CD4-positive, alpha-beta T cell treated with Interleukin-12 subunit alpha and Interleukin-12 subunit beta, for 1 hour (primary cell): ENCODE measurements at places on chromosomes 2 and 18.

DNA sequence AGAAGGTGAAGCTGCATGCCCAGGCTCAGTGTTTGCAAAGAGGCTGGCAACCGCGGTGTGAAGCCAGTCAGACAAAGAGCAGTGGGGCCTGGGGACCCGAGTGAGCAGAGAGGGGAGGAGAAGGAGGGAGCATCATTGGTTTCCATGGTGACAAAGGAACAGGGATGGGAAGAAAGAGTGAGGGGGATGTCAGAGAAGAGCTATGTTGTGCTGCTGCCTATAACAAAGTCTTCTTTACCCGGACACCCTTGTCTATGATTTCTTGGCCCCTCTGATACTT, 14.5 kb downstream of the TMEM247 start:
- no peak for DNase-seq

GRCh38 chr2:208189810-208190503, at the start of gene C2orf80:
C2orf80 (minus strand) TSS chr2:208190030; CDS start chr2:208186986, 3,044 bp downstream.
- no peak for DNase-seq

DNA sequence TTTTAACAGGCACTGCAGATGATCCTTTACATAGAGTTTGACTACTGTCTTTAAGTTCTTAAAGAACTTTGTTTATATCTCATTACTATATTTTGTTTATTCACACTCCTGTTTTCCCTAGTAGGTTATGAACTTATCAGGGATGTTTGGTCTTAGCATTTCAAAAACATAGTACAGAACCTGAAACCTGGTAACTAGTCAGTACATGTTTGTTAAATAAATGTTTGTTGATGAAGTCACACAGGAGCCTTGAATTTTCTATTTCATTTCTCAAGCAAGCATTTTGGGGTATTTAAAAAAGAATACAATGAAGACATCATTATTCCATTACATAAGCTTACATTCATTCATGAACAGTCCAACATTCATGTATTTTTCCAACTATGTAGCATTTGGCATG, 280.3 kb upstream of the ZSWIM2 start:
- DNase-seq, result no peak

DNA sequence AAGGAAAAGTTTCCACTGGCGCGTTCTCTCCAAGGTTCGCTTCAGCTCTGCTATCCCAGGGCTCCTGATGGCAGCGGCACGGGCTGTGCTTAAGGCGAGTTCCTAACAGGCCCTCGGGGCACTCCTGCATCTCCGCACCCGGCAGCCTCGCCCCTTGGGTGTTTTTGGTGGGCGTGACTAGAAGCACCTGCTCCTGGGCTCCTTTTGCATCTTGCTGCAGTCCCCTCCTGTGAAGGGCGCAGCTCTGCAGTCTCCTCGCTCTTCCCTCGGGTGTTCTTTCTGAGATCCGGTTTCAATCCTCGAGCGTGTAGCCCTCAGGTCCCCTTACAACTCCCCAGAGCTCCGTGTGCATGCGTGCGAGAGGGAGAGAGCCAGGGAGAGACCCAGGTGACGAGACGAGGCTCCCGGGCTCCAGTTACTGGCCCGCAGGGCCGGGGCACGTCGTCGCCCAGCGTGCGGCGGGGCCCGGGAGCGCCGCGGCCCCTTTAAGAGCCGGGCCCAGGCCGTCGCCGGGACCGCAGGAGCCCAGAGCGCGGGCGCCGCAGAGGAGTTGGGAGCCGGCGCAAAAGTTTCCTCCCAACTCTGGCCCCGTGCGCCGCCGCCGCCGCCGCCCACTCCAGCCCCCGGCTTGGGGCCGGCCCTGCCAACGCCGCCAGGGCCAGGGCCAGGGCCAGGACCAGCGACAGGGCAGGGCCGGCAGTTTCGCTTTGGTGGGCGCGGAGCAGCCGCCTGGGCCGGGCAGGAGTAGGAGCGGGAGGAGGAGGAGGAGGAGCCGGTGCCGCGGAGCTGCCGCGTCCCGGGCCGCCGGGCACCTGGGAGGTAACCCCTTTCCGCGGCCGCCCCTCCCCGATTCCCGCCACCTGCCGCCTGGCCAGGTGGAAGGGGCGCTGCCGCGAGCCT, at the start of gene PARD3B:
Gene PARD3B (plus strand): TSS at position 515 of the 900 bp plus-strand sequence. CDS start 525 bp downstream, outside the sequence.
- DNase-seq, result no peak

GRCh38 chr2:72917877-72918553, 696 bp downstream of the EMX1 start:
- no peak for DNase-seq

DNA sequence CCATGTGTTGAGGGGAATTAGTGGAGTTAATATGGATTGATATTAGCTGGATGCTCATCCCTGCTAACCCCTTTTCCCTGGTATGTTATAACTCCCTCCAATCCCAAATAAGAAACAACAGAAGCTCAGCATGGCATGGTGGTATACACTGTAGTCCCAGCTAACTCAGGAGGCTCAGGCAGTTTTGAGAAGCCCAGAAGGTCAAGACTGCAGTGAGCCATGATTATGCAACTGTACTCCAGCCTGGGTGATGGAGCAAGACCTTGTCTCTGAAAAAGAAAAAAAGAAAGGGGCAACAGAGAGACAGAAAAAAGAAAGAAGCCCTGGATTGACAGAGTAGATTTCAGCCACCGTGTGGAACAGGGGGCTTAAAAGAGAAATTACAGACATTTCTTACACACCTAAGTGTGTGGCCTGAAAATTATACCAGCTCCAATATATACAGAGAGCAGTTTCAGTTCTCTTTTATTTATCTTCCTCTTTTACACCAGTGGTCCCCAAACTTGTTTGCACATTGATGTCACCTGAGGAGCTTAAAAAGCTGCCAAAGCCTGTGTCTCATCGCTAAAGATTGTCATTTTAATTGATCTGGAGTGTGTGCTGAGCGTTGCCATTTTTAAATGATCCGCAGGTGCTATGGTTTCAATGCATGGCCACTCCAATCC, 203.6 kb downstream of the UBE2E3 start:
- no peak for DNase-seq

DNA sequence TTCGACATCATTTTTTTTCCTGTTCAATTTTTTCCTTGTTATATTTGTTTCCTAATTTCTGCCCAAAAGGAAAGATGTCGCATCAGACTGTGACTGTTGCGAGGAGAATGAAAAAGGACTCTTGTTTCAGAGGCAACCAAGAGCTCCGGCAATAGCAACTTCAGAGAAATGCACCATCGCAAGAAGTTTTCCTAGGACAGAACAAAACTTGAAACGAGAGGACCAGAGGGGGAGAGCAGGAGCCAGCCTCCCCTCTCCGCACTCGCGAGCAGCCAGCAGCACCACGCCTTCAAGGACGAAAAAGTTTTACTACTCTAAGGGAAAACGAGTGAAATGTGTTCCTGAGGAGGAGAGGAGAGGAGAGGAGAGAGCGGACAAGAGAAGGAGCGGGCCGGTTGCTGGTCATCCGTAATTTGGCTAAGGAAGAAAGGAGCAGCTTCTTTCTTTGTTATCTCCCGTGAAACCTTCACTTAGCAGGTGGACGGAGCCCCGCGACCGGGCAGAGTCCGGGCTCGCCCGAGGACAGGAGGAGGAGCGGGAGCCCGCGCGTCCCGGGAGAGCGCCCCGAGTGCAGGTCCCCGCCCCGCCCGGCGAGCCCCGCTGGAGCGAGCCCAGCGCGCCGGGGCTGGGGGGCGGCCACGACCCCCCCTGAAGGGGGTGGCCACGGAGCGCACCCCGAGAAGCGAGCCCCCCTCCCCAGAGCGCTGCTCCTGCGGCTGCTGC, 744 bp downstream of the POU3F3 start:
- no peak for DNase-seq

DNA sequence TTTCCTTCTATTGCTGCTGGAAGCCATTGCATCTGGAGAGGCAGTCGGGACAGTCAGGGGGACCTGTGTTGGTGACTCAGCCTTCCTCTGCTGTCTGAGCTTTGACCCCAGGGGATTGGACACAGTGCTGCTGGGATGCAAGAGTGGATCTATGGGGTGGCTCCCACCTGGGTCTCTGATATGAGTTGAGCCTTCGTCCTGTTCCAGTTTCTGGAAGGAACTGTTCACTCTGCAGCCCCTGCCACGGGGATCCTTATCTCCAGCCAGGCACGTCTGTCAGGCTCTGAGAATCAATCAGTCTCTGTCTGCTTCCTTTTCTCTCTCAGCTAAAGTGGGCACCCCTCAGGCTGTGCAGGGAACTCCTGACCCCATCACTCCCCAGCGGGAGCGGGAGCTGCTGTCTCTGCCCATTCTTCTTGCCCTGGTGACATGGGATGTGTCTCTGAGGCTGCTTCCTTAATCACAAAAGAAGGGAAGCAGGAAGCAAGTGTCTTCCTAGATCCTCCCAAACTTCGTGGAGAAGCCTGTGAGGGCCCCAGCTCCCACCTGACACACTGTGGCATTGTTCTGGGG, 51.7 kb downstream of the ARHGAP28 start:
- no peak for DNase-seq

DNA sequence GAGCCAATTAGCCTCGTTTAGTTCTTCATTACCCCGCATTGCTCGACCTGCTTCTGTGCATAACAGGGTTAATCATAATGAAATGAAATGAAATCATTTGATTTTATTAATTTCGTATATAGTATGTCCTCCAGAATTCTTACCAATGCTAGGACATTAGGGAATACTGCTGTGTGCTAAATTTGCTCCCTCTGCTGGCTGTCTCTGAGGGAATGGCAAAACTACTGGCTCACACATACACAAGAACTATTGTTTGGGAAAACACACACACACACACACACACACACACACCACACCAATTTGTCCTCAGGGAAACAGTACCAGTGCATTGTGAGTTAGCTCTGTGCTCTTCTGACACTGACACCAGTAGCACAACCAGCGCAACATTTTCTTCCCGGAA, 273.3 kb upstream of the TCF4 start:
- DNase-seq, result no peak

DNA sequence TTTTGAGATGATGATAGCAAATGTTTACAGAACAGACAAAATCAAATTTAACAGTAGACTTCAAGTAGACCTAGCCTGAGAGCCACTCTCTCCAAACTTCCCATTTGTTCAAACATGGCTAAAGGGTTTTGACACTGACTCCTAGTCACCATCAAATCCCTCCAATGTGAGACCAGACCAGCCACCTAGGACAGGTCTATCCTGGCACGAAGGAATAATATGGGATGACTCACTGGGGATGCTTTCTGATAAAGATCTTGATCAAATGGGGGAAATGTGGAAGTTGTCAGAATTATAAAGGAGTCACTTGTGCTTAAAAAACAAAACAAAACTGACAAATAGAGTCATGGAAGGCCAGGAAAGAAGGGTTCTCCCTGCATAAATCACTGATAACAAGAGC, 95.7 kb downstream of the EDAR start:
- DNase-seq, result no peak

- no peak for DNase-seq
Measured at GRCh38 chr2:232588031-232588430, 37.5 kb downstream of the EIF4E2 start.

DNA sequence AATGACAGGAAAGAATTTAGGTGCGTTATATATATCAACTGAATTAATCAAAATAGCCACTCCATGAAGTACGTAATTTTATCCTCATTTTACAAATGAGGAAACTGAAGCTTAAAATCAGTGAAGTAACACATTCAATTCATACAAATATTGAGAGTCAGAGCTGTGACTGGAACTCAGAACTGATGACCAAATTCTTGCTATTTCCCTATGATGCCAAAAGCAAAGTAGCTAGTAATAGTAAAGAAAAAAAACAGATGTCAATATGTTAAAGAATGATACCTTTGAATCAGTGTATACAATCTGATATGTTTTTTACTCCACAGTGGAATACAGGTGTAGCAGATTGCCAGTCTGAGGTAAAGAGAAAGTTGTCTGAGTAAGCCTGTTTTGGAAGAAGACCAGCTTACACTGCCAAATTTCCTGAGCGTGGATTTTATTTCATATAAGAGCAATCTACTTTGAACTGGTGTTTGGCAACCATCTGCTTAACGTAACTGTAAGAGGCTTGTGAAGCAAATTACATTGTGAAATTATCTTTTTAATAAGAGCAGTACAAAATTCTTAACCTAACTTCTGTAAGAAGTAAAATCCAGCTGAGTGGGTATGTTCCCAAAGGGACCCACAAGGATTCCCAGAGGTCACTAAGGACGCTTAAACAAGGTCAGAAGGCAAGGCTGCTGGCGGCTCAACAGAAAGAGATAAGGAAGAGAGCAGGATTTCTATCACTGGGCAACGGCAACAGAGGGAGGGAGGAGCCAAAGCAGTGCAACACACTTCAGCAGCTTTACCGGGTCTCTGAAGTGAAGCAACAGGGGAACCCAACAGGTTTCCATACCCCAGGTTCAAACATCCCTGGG, 85.6 kb downstream of the IKZF2 start:
- DNase-seq, result peak; percentile 9

GRCh38 chr18:79367989-79368388, 27.7 kb upstream of the NFATC1 start:
- no peak for DNase-seq

GRCh38 chr2:43343573-43344304, 117.3 kb upstream of the ZFP36L2 start:
- DNase-seq, result no peak

- no peak for DNase-seq
Measured at GRCh38 chr2:197124639-197125390, 185.8 kb downstream of the ANKRD44 start.

DNA sequence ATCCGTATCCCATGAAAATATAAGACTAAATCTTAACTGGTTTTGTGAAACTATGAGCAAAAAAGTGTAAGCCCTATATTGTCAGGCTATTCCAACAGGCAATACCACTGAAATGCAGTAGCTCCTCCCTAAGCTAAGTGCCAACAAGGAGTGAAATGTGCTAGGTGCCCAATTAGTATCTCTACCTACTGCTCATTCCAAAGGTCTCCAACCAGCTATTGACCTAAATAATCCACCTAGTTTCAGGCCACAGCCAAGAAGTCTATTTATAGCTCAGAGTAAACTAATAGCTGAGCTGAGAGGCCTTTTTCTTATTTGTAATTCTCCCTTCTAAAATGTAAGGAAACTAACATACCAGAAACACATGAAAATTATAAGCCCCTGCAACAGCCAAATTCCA, 482.2 kb downstream of the DCC start:
- DNase-seq, result no peak

GRCh38 chr18:12998332-12999060, 7.3 kb downstream of the CEP192 start:
- DNase-seq, result no peak

GRCh38 chr2:88180605-88181240, 10.6 kb downstream of the THNSL2 start:
- DNase-seq, result no peak

DNA sequence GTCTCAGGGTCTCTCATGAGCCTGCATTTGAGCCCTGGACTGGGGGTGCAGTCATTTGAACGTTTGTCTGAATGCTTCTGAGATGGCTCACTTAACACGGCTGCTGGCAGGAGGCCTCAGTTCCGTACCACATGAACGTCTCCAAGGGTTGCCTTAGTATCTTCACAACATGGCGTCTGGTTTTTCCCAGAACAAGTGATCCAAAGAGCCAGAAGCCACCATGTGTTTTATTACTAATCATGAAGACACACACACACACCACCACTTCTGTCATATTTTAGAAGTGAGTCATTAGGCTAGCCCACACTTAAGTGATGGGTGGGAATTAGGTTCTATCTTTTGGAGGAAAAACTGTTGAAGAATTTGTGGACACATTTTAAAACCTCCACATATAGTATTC, 15.0 kb upstream of the MYO1B start:
- DNase-seq, result no peak
